NCI-H2107 (cell line): ENCODE measurements at places on chromosomes 1 and 21.

GRCh38 chr21:14589855-14590563 lies 43.9 kb upstream of the SAMSN1 start:
- DNase-seq, result no peak

GRCh38 chr1:31657020-31657804 lies 12.5 kb upstream of the PEF1 start:
- no peak for DNase-seq

DNA sequence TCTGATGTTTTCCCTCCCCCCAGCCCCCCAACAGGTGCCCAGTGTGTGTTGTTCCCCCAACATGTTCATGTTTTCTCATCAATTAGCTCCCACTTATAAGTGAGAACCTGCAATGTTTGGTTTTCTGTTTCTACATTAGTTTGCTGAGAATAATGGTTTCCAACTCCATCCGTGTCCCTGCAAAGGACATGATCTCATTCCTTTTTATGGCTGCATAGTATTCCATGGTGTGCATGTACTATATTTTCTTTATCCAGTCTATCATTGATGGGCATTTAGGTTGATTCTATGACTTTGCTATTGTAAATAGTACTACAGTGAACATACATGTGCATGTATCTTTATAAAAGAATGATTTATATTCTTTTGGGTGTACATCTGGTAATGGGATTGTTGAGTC lies 24.6 kb downstream of the ZNF678 start:
- no peak for DNase-seq

DNA sequence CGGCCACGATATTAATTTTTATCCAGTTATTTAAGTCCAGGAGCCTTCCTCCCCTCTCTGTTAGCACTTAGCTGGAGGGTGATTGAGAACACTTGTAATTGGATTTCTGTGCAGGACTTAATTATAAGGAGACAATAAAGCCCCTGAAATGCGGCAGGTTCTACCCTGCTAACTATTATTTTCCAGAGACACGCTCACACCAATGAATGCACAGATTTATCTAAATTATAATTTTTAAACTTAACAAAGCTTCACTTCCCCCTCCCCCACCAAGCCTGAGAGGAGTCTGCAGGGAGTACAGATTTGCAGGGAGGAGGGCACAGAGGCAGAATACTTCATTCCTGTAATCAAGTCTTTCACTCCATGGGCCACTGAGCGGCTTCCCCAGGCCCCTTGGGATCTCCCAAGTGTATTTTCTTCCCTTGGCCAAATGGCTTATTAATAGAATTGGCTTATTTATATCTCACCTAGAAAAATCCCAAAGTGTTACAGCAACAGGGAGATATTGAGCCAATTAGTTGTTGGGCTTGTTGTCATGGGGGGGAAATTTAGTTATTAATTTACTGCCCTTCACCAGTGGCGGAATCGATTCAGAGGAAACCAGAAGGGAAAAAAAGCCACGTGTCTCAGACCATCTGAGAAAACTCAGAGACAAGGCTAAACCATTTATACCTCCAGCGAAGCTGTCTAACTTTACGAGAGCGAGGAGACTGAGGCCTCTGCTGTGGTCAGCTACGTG lies 99.0 kb upstream of the CD34 start:
- DNase-seq, result no peak

GRCh38 chr1:58204284-58204683 lies 342.2 kb downstream of the OMA1 start:
- no peak for DNase-seq

- no peak for DNase-seq
Measured at GRCh38 chr1:229412056-229412455, 21.8 kb downstream of the ACTA1 start.

DNA sequence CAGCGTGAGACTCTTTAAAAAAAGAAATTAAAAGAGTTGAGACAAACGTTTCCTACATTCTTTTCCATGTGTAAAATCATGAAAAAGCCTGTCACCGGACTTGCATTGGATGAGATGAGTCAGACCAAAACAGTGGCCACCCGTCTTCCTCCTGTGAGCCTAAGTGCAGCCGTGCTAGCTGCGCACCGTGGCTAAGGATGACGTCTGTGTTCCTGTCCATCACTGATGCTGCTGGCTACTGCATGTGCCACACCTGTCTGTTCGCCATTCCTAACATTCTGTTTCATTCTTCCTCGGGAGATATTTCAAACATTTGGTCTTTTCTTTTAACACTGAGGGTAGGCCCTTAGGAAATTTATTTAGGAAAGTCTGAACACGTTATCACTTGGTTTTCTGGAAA lies 31.2 kb downstream of the IFNAR1 start:
- no peak for DNase-seq

DNA sequence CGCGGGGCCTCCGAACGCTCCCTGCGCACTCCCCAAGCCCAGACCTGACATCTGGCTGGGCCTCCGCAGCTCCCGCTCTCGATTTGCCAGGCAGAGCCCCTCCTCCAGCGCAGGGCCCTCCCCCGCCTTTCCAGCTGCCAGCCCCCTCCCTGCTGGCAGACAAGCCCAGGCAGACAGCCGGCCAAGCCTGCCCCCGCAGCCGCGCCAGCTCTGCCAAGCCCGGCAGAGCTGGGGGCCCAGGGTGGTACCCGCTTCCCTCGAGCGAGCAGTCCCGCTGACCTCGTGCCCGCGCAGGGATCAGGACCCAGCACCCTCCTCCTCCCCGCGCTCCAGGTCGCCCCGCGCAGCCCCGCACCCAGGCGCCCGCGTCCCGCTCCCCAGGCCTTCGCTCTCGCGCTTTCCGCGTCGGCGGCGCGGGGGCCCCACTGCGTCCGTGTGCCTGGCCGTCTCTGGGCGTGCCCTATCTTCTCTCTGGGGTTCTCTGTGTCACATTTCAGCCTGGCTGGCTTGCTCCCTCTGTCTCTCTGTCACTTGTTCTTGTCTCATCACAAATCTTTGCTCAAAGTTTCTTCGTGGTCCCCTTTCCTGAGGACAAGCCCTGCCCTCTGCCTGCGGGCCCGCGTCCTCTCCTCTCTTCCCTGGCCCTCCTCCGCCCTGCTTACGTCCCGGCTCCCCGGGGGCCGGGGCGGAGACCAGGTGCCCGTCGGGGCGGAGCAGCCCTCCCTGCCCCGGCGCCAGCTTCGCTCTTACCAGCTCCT lies 580 bp downstream of the INKA2 start:
- DNase-seq, result no peak

DNA sequence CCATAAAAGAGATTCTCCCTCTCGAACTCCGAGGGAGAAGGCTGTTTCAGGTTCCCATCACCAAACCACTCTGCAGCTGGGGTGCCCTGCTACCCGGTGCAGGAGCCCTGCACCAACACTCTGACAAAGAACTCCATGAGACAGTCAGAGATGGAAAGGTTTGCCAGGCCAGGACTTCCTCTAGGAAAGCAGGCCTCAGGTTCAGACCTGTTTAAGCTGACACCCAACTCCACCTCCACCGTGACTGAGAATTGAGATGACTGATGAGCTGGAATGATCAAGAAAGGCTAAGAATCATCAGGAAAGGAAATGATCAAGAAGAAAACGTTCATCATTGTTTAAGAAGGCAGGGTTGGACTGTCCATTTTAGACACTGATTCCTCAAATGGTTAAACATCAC lies 46.2 kb upstream of the KCNE1 start:
- DNase-seq, result no peak

- no peak for DNase-seq
Measured at GRCh38 chr21:16577975-16578374, 848.2 kb downstream of the USP25 start.

DNA sequence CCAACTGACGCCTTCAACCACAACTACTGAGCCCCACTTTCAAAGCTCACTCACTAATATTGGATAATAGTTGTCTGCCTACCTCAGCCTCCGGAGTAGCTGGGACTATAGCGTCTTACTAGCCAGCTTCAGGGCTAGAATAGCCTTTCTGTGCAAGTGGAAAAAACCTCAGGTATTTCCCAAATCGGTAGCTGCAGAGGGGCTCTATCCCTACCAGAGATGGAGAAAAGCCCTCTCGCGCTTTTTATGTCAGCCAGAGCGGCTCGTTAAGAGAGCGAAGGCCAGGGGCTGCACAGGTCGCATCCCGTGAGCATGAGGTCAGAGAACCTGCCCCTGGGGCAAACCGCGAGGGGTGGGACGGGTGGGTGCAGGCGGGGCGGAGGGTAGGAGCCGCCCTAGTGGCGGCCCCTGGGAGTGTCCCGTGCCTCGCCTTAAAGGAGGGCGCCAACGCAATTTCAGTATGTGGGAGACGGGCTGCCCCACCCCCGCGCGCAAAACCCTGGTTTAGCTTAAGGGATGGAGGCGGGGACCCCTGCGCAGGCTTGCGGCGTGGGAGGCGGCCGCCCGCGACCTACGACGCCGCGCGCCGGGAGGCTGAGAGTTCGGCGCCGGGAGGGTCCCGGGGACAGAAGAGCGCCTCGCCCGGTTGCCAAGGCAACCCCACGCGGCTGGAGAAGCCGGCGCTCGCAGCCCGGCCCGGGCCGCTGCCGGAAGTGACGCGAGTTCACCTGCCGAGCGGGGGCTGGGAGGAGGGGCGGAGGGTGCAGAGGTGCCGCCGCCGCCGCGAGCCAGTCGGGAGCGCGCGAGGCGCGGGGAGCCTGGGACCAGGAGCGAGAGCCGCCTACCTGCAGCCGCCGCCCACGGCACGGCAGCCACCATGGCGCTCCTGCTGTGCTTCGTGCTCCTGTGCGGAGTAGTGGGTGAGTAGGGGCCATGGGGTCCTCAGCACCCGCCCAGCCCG lies at the start of gene CXADR:
Gene CXADR (plus strand): TSS at position 791 of the 961 bp plus-strand sequence. CDS start 87 bp downstream, at position 878.
- peak; percentile 84 for DNase-seq

DNA sequence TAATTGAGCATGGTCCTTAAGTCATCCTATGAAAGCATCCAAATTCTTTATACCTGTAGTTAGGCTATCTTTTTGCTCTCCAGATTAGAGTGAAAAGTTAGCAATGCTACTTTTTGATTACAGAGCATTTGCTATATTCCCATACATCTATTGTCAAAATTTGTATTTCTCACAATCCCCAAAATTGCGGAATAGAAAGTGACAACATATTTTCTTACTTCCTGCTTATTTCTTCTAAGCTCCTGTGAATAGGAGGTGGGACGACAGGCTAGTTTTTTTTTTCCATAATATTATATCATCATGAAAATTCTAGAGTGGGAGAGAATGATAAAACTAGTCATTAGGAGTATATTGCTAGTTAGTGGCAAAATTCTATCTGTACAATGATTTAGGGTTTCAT lies 264.0 kb upstream of the DPYD start:
- DNase-seq, result no peak
